Activated CD4-positive, alpha-beta T cell treated with anti-CD3 and anti-CD28 coated beads, Interleukin-2, amount 50 U/mL, for 1 hour (primary cell): ENCODE measurements at places on chromosomes 2 and 18.

DNA sequence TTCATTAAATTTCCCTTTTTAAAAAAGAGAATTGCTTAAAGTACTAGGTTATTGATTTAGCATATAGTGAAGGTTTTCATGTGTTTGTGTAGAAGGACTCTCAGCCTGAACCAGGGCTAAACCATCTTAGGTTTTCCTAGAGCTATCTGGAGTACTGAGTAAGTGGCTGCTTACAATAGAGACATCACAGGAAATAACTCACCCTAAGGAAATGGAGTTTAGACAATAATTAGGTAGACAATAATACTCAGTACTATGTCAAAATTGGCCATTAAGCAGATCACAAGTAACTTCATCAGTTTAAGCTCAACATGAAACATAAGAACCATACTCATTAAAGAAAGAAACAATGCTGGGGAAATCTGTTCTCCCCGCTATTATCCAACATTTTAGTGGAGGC, 240.0 kb downstream of the RND3 start:
- DNase-seq: no peak

GRCh38 chr2:232406556-232407310, at the start of gene ALPG:
Gene ALPG, plus strand, starts transcription at chr2:232406844. Its CDS starts 51 bp downstream, at chr2:232406895.
- no peak for DNase-seq

DNA sequence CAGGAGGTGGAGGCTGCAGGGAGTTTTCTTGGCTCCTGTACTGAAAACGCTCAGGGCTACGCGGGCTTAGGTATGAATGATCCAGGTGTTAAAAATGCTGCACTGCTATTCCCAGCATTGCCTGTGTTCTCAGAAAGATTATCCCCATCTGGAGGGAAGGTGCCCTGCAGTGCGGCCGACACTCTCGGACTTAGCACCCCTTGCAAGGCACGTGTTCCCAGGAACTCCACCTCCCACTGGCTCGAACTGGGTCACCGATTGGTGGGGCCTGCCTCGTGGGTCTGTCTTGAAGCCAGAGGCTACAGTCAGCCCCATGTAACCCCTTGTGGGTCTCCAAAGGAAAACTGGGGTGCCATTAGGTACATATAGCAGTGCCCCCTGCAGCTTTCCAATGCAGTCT, 25.7 kb downstream of the ANO7 start:
- no peak for DNase-seq

DNA sequence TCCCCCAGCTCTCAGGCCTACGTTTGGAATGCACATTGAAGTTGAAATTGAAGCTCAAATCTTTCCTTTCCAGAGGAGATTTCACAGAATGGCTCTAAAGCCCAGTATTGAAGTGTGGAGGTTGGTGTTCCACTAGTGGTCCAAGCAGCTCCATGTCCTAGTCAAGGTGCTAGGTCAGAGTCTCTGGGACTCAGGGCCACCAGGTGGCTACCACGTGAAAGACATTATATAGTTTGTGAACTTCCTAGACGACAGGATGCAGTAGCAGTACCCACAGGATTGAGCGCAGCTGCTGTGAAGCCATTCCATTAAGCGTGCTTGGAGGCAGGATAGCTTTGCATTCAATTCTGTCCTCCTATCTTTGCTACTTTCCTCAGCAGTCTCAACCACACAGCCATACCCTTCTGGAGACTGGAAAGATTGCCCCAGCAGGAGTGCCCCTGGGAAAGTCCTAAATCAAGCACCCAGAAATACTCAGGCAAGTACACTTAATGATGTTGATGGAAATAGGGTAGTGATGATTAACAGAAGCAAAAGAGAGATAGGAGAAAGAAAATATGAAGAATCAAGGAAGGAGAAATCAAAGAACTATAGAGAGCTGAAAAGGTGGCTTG, 4.7 kb upstream of the TGFA start:
- no peak for DNase-seq

GRCh38 chr2:177187631-177188312, 24.8 kb upstream of the HNRNPA3 start:
- DNase-seq: no peak

GRCh38 chr18:68391801-68392200, 323.1 kb downstream of the TMX3 start:
- DNase-seq: no peak

- no peak for DNase-seq
Measured at GRCh38 chr2:167940346-167940725, 307.1 kb downstream of the STK39 start.

DNA sequence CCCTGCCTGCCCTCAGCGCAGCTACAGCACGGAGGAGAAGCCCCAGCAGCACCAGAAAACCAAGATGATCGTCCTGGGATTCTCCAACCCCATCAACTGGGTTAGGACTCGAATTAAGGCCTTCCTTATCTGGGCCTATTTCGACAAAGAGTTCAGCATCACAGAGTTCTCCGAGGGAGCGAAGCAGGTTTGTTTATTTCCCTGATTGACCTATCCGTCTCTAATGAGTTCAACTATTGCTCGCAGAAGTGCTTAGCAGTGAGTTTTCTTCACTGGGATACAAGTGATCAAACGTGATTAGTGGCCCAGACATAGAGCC, 639 bp downstream of the MAIP1 start:
- no peak for DNase-seq

GRCh38 chr2:60446413-60447267, 106.8 kb downstream of the BCL11A start:
- no peak for DNase-seq

- no peak for DNase-seq
Measured at GRCh38 chr2:102253140-102253752, 58.1 kb upstream of the IL1RL1 start.

DNA sequence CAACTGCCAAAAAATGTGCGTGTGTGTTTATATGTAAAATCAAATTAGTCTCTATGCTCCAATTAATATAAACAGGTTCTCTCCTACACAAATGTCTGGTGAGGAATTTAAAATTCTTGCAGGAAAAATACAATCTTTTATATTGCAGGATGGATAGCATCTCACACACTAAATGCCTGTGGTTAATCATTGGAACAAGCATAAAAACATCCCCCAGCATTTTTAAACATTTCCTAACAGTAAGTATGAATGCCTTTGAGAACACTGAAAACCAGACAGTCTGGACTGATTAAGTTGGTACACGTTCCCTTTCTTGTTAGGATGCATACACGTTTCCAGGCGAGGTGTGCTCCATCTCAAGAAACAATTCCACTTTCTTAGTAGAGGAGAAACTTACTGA, 29.9 kb upstream of the PDE1A start:
- DNase-seq: no peak

GRCh38 chr18:70289351-70290312, 787 bp downstream of the SOCS6 start:
- DNase-seq: no peak

DNA sequence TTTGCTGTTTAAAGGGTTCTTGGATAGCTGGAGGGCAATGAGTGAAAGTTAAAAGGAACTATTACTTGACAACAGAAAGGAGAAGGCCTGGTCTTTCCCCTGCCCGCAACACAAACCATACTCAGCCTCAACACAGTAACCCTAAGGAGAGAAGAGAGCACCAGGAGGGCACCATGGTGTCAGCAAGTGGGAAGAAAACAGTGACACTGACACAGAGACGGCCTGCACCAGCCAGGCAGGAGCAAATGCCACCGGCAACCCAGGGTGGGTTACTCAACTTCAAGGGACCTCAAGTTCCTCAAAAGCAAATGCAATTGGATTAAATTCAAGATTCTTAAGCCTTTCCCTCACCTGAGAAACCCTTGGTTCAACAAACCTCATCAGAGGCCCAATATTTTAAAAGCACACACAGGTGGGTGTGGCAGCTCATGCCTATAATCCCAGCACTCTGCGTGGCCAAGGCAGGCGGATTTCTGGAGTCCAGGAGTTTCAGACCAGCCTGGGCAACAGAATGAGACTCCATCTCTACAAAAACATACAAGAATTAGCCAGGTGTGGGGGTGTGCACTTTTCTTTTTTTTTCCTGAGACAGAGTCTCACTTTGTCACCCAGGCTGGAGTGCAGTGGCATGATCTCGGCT, 52.3 kb downstream of the TFCP2L1 start:
- DNase-seq: no peak

- DNase-seq: peak; percentile 35
Measured at GRCh38 chr18:45686891-45687611, 36.9 kb upstream of the SLC14A1 start.

GRCh38 chr2:210299866-210300373, 15.1 kb downstream of the MYL1 start:
- DNase-seq: no peak

- DNase-seq: no peak
Measured at GRCh38 chr18:13407484-13407883, 188.9 kb downstream of the LDLRAD4 start.

DNA sequence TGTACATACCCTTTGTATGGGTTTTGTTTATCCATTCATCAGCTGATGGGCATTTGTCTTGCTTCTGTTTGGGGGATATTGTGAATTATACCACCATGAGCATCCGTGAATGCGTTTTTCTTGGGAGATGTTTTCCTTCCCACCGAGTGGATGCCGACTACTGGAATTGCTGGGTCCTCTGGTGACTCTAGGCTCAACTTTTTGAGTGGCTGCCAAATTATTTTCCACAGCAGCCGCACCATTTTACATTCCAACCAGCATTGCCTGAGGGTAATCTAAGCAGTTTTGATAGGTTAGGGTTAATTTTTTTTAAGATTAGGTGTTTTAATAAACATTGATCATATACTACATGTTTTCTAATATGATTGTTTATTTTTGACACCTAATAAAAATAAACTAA, 220.1 kb downstream of the SNTG2 start:
- DNase-seq: no peak

DNA sequence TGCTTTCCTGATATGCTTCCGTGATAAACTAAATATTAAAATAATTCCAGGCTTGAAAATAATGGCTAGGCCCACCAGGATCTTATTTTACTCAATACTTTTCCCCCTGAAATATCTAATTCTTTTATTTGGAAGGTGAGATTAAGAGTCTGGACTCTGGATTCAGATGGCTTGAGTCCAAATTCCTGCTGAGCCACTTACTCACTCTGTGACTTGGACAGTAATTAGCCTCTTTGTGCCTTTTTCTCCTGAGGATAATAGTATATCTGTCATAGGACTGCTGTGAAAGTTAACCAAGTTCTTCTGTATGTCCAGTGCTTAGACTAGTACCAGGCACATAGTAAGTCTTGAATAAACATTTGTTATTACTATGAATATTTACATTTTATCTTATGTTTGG, 127.3 kb upstream of the ERBB4 start:
- DNase-seq: no peak

- DNase-seq: peak; percentile 8
Measured at GRCh38 chr2:205763708-205764211, 81.5 kb downstream of the NRP2 start.

- peak; percentile 46 for DNase-seq
Measured at GRCh38 chr2:8682719-8683667, 1.1 kb downstream of the ID2 start.

DNA sequence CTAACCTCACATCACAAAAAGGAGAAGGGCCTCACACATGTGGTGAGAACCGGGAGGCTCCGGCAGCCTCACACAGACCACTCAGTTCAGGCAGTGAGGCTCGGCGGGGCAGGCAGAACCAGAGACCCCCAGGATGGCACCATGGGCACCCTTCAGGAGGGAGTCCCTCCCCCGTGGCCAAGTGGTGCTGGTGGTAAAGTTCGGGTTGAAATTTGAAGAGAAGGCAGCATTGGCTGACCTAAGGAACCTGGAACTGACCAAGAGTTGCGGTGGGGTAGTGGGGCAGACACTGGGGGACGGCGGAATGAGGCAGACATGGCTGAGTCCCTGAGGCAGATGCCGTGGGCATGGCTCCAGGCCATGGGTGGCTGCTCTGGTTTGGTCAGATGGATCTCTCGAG, 239.3 kb upstream of the MYT1L start:
- DNase-seq: no peak

DNA sequence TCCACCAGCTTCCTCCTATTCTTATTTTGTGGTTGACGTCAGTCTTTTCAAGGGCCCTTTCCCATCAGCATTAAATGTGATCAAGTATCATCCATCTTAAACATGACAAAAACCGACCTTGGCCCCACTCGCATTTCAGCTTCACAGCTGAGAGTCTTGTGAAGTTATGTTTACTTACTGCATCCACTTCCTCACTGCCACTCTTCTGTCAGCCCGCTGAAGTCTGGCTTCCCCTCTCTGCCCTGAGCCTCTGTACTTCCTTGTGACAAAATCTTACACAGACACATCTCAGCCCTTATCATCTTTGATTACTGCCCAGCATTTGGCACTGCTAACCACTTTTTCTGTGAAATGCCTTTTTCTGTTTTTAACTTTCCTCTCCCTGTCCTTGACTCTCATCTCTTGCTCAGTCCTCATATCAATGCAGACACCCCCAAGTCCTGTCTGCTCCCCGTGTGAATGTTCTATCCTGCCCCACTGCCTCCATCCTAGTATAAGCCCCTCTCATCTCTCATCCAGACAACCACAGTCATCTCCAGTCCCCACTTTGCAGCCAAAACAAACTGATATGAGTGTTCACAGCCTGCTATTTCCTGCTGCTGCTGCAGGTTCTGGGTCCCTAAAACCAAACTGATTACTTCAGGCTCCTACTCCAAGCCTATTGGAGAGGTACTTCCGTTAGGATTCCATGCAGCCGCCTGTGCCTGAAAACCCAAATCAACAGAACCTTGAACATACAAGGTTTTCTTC, 31.4 kb downstream of the FOSL2 start:
- DNase-seq: peak; percentile 37

GRCh38 chr2:68774569-68775271, 40.1 kb downstream of the ARHGAP25 start:
- peak; percentile 36 for DNase-seq

DNA sequence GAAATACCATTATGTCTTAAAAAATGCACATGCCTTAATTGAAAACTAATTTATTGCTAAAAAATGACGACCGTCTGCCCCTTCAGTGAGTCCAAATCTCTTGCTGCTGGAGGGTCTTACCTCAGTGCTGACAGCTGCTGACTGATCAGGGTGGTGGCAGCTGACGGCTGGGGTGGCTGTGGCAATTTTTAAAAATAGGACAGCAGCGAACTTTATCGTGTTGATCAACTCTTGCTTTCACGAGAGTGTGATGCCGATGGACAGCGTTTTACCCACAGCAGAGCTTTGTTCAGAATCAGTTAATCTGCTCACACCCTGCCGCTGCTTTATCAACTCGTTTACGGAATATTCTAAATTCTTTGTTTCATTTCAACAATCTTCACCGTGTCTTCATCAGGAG, 21.2 kb upstream of the CTDP1 start:
- no peak for DNase-seq

DNA sequence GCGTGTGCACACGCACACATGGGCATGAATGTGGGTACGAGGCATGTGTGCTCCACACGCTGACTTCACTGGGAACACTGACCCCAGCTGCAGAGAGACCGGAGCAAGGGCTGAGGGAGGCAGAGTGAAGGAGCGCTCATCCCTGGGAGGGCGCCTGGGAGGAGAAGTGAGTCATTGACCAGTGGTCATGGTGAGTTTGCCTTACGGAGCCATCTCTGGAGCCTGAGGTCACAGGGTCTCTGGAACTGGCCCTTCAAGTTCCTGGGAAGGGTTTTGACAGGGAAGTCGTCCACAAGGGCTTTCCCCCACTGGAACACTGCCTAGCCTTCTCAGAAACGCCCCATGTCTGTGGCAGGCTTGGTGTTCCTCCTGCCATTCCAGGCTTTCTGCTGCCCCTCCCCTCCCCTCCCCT, 14.3 kb upstream of the TMEM185B start:
- DNase-seq: no peak
